ENCODE measurements at places on chromosomes 1 and 21.

DNA sequence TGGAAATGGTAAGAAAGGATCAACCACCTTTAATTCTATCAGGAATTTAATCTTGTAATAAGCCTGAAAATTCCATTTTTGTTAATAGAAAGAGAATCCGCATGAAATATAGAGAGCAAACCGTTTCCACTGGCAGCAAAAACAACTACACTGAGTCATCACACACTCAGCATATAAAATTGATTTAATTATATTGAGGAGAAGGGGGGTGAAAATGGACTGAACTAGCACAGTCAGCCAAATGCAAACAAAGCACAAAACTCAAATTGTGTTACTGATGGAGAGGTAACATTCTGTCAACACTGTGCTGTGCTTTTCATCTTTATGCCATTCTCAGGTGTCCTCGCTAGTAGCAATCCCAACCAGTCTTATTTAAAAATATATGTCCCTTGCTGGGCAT is 1583.9 kb downstream of the MRPL39 start:
- no peak for DNase-seq

- DNase-seq = no peak
Measured at GRCh38 chr21:30227128-30227527, 11.2 kb upstream of the CLDN8 start.

DNA sequence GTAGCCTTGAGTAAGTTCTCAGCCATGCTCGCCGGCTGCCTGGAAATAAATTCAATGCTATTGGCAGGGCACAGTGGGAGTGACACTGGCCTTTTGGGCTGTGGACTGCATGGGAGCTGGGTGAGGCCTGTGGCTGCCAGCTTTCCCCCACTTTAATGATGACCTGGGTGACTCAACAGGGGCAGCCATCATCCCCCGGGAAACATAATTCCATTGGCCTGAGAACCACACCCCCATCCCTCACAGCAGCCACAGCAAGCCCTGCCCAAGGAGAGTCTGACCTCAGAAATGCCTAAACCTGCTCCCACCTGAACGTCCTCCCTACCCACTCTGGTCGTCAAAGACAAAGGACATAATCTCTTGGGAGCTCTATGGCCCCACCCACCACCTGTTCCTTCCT is 384.0 kb downstream of the LTN1 start:
- DNase-seq = no peak

DNA sequence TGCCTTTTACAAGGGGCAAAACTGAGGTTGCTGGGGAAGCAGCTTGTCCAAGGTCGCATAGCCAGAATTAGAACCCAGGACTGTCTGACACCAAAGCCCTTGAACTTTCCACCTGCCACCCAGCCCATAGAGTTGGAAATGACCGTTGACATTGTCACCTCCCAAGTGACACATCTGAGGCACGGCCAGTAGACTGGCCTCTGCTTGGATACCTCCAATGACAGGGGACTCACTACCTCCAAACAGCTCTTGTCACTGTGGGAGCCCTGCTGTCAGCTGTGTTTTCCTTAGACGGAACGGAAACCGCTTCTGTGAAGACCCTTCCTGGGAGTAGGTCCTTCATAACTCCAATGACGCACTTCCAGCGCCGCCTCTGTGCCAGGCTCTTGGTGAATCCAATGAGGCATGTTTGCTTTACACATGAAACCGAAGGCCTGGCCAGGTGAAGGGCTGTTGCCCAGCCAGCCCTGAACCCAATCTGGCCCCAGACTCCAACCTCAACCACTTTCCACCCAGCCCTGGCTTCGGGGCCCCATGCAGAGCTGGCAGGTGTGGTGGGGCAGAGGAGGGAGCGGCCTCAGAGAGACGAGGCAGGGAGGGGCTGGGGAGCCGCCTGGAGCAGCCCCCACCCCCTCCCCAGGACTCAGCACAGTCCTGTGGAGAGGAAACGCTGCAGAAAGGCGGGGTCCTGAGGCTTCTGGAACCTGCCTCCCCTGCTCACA is 109.2 kb upstream of the IFFO2 start:
- DNase-seq = no peak

DNA sequence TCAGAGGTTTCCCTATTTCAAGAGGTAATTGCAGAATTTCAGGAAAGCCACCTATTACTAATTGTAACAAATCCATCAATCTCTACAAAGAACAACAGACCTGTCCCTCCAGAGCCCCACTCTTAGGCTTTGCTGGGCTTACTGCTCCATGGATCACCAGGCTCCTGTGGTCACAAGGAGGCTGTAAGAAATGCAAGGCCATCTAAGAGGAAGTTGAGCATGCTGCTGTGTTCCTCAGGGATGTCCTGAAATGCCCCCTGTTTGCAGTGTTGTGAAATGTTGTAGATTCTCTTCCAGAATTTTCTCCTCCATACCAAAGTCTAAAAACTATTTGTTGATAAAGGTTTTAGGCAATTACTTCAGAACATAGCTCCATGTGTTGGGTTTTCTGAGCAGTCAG is 24.4 kb upstream of the DUSP23 start:
- no peak for DNase-seq

GRCh38 chr1:227919906-227920305 is 27.8 kb downstream of the WNT9A start:
- no peak for DNase-seq

GRCh38 chr1:161307230-161307768 is 2.5 kb downstream of the MPZ start:
- DNase-seq = no peak

GRCh38 chr1:231872461-231872910 is 245.9 kb downstream of the DISC1 start:
- no peak for DNase-seq

DNA sequence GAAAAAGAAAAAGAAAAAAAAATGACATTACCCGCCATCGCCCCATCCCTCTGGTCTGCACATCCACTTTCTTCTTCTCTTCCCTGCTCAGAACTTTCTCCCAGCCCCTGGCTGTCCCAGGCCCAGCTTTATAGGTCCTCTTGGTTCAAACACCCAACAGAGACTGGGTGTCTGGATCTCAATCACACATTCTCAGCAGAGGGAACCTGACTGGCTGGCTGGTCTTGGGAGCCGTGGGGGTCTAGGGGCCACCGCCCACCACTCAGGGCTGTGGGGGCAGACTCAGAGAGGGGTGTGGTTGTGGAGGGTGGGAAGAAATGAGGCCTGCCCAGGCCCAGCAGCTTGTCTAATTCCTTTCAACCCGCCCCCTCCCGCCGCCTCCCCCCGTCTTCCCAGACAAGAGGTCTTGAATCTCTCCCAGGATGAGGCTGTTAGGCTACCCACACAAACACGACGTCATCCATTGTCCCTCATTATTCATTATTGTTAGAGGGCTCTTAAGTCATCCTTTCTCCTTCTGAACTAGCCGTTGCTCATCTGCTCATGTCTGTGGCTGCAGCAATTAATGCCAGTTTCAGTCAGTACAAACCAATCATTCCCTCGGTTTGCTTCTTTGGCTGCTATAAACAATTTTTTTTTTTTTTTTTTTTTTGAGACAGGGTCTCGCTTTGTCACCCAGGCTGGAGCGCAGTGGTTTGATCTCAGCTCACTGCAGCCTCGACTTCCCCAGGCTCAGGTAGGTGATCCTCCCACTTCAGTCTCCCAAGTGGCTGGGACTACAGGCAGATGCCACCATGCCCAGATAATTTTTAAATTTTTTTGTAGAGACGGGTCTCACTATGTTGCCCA is 40.6 kb upstream of the CLIC4 start:
- no peak for DNase-seq

DNA sequence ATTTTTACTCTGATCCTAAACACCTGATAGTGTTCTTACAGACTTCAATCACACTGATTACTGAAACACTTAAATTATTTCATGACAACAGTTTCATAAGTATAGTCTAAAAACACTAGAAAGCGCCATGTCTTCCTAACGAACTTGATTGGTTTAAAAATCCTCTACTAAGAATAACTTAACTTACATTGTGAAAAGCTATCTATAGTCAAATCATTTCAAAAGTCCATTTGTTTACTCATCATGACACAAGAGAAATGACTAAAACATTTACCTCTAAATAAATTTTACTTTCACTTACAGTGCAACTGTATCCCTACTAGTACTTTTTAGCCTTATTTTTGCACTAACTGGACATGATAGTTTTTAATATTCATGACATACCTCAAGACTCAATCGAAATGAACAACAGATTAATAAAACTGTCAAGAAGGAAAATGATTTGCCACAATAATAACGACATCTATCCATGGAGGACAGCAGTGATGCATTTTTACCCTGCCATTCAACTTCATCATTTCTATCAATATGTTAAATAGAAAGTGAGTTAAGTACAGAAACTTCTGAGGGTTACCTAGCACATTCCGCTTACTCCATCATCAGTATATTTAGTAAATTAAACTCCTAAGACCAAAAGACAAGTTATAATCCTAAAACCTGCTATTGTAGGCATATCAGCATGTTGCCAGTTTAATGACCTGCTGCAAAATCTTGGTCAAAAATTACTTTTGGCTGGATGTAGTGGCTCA is 38.4 kb downstream of the AHCTF1 start:
- DNase-seq = no peak

DNA sequence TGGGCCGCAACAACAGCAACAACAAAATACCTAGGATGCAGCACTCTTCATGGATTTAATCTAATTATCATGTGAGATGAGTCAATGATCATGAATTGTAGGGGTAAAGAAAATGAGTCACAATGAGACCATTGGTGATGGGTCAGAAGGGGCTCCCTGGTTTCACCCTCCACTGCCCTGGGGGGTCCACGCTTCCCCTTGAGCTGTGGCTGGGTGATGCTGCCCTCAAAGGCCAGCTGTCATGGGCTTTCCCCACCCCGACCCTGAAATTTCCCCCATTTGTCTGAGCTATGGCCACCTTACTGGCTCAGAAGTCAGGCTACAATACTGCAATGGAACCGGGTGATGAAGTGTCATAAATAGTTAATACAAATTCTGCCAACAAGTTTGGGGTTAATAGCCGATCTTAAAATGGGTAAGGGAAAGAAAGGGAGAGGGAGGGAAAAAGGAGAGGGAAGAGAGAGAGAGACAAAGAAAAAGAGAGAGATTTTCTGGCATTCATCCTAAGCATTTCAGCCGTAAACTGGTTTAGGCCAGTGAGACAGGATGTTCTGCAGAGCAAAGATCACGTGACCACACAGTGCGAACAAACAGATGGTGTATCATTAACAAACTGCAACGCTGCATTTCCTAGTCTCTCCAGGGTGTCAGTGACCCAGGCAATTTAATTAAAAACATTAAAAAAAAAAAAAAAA is 143.4 kb upstream of the ERRFI1 start:
- peak; percentile 27 for DNase-seq
